ENCODE measurements at places on chromosomes 2 and 18.

DNA sequence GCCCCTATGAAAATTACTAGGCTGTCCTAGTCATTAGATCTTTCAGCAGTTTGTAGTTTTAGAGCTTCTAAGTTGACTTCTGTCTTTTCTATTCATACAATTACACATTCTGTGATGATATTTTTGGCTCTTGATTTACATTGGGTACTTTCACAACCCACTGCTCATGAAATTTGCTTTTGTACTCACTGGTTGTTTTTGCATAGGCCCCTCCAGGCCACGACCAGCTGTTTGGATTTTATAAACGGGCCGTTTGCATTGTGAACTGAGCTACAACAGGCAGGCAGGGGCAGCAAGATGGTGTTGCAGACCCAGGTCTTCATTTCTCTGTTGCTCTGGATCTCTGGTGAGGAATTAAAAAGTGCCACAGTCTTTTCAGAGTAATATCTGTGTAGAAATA, 193.8 kb downstream of the RPIA start:
- DNase-seq, result no peak

DNA sequence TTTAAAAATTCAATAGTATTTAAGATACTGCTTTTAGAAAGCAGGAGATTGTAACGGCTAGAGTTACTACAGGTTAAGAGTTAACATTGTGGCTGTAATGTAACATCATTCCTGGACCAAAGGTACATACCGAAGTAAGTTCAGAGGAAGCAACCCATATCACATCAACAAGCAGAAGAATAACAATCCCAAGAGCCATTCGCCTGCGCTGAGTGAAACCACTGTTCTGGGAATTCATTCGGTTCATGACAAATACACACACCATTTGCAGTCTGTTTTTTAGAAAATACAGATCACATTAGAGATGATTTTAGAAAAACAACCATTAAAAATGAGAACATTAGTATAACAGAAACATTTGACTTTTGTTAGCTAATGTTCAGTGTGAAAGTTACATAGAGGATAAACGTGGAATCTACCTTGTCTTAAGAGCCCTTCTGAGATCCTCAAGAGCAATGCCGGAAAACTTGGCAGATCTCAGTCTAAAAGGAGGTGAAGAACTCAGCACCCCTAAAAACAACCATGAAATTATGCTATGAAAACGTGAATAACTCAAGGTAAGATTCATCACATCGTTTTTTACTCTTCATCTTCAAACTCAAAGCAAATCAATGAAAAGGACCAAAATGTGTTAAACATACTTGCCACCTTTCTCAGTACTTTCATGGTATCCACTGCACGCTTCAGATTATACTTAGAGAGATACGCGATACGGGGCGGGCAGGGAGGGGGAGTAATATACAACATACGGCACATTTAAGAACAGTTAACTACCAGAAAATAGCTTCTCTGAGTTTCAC, 1.2 kb downstream of the SLC35F5 start:
- no peak for DNase-seq

GRCh38 chr2:56008661-56009431, 85.3 kb upstream of the EFEMP1 start:
- DNase-seq, result no peak

GRCh38 chr2:166388481-166389070, 12.8 kb upstream of the SCN9A start:
- DNase-seq, result no peak

DNA sequence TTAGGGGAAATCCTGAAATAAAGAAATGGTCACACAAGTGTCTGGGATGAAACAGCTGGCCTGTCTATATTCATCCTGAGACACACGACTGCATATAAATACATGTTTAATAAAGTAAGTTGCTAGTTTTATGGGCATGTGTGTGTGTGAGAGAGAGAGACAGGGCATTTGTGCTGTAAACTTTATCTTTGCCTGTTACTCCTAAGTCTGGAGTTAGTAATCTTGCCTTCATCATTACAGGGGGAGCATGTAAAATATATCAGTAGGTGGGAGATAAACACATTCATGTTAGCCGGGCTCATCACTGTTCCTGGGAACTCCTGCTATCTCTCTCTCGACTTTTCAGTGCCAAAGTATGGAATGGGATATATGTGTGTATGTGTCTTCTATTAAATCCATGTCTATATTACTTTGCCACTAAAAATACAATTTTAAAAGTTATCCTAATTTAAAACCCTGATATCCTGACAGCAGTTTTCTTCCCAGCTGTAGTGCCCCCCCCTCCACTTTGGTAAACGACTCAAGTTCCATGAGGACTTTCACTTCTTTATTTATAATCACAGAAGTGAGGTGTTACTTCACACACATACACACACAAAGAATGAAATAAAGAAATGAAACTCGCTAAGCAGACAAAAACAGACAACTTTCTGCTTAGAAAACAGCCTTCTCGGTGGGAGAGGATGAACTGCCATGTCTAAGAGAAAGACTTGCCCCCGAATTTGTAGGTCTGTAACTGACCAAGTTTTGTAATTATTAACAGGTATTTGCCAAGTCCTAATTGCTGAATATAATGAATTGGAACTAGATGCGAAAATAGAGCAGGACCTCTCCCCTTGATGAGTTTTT, 947 bp downstream of the ZEB2 start:
- DNase-seq, result no peak

DNA sequence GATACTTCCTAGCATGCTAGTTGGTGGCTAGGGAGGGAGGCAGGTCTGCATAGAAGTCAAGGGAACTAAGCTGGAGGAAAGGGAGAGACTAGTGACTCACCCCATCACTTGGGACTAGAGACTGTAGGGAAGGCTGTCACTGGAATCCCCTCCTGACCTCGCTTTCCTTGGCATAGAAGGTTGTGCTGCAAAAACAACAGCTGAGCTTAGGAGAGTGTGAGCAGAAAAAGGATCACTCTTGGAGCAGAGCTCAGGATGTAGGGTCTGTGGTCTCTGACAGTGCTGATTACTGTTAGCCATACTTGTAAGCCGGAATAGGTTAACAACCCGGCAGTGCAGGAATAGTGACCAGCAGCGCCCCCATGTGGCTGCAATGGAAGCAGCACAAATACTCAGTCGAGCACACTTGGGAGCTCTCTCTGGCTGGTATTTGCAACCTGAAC, 66.9 kb upstream of the SMAD2 start:
- DNase-seq, result no peak

DNA sequence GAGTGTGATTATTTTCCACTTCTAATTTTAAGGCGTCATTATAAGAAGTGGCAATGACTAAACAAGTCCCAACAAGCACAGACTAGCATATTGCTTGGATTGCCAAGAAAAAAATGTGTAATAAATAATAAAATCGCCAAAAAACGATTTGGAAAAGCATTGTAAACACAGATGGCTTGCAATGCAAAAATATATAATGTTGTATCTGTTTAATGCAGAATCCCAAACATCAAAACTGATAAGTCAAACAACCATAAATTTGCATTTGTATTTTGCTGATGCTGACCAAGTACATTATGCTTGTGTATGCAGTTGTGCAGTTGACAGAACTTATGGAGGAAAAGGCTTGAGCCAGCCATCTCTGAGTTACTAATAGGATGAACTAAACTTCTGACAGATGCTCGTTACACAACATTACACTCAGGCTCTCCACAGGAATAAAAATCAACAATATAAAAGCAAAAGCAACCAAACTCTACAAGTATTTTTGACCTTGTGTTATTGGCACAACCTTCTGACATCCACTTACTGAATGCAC, 68.1 kb downstream of the DNER start:
- DNase-seq, result no peak

DNA sequence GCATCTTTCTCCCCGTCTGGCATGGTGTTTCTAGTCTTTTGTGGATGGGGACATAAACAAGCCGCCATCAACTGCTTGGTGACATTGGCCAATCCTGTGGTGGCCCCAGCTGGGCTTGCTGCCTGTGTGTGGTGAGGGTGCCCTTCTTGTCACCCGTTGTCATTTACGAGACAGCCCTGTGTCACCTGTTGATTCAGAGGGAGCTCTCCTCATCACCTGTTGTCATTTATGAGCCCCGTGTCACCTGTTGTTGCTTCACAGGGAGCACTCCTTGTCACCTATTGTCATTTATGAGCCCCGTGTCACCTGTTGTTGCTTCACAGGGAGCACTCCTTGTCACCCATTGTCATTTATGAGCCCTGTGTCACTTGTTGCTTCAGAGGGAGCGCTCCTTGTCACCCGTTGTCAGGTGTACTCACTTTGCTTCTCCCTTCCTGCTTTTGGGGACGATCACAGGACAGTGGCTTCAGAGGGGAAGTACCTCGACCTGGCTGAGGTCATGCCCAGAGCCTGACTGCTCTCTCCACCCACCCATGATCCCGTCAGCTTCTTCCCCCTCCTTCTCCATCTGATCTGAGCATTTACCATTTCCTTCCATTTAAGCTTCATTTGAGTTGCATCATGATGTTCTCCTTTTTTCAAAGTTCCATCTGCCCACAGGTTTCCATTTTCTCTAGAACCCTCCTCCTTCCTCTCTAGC, 29.1 kb downstream of the HPCAL1 start:
- no peak for DNase-seq
